Erythroblast (primary cell): ENCODE measurements at places on chromosomes 3 and 15.

DNA sequence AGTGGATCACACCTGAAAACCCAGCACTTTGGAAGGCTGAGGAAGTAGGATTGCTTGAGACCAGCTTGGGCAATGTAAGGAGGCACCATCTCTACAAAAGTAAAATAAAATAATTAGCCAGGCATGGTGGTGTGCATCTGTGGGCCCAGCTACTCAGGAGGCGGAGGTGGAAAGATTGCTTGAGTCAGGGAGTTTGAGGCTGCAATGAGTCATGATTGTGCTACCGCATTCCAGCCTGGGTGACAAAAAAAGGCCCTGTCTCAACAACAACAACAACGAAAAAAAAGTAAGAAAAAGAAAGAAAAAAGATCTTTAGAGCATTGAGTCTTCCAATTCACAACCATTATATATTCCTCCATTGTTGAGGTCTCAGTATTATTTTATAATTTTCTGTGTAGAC is 192.4 kb upstream of the DPH6 start:
- DNase-seq, result peak; percentile 3

DNA sequence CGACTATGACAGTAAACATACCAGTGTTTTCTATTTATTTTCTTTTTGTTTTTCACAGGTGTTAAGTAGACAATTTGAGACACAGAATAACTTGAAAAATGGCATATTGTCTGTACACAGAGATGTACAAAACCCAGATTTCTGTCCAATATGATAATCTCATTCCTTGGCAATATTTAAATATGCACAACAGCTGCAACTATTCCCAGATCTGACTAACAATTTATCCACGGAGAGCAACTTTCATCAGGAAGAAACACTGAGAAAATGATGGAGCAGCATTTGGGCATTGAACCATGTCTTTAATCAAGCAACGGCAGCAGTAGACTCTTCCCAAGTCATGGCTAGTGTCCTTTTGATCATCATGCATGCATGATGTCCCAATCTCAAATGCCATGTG is 452.6 kb downstream of the ZPLD1 start:
- DNase-seq, result no peak

DNA sequence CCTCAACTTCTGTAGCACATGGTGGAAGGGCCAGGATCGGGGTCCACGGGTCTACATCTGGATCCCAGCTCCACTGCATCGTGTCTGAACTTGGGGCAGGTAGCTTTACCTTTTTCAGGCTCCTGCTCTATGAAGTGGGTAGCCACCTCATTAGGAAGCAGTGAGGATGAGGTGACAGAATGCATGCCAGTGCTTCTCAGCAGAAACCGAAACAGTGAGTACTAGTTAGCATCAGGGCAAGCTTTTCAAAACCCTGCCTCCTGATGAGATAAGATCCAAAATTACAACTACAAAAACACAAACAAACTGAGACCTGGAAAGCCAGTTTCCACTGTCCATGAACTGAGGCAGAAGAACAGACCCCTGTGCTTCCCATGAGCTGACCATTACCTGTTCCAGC is 77.4 kb downstream of the ANXA2 start:
- no peak for DNase-seq

DNA sequence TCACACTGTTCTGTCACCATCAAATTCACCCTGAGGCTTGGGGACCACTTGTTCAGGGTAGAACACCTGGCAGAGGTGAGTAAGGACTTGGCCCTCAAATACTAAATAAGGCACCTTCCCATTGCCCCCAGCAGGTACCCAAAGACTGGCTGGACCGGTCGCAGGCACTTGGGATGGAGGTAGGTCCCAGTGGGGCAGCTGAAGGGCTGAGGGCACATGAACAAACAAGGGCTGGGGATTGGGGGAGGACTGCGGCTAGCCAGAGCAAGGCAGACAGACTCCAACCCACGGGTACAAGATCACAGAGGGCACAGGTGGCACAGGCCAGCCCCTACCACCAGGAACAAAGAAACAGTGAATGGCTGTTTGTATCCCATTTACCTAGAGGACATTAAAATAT is 1.9 kb downstream of the MRPS25 start:
- DNase-seq, result peak; percentile 11

GRCh38 chr15:34102175-34102925 is 467 bp downstream of the PGBD4 start:
- DNase-seq, result no peak

- no peak for DNase-seq
Measured at GRCh38 chr3:96182756-96183155, 631.6 kb upstream of the EPHA6 start.

GRCh38 chr3:14403619-14404155 is 1.3 kb downstream of the SLC6A6 start:
- no peak for DNase-seq

GRCh38 chr15:85010071-85010385 is 28.4 kb downstream of the PDE8A start:
- no peak for DNase-seq

- DNase-seq, result peak; percentile 32
Measured at GRCh38 chr15:63277893-63278456, 570 bp downstream of the APH1B start.

GRCh38 chr3:68458581-68458980 is 473.8 kb downstream of the TAFA4 start:
- DNase-seq, result no peak

GRCh38 chr3:177983320-177983719 is 552.9 kb upstream of the KCNMB2 start:
- no peak for DNase-seq

GRCh38 chr15:72464251-72464650 is 9.9 kb upstream of the ARIH1 start:
- no peak for DNase-seq

GRCh38 chr15:34437687-34438086 is at the start of gene GOLGA8A:
Gene GOLGA8A, minus strand, starts transcription at chr15:34437808. Its CDS starts 48,117 bp downstream, at chr15:34389691.
- peak; percentile 85 for DNase-seq

- no peak for DNase-seq
Measured at GRCh38 chr15:84904419-84904818, 20.0 kb downstream of the SLC28A1 start.

DNA sequence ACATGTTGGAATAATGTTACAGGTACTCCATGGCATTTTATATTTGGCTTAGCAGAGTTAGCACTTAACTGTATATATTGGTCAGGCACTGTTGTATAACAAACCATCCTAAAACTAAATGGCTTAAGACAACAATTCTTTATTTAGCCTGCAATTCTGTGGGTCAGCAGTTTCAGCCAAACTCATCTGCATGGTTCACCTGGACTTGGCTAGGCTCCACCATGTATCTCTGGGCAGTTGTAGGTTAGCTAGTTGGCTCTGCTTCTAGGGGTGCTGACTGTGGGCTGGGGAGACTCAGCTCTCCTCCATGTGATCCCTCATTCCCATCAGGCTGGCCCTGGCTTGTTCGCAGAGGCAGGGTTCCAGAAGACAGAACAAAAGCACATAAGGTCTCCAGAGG is 34.4 kb downstream of the RARB start:
- no peak for DNase-seq

- no peak for DNase-seq
Measured at GRCh38 chr15:57464480-57464879, 88.2 kb downstream of the CGNL1 start.

DNA sequence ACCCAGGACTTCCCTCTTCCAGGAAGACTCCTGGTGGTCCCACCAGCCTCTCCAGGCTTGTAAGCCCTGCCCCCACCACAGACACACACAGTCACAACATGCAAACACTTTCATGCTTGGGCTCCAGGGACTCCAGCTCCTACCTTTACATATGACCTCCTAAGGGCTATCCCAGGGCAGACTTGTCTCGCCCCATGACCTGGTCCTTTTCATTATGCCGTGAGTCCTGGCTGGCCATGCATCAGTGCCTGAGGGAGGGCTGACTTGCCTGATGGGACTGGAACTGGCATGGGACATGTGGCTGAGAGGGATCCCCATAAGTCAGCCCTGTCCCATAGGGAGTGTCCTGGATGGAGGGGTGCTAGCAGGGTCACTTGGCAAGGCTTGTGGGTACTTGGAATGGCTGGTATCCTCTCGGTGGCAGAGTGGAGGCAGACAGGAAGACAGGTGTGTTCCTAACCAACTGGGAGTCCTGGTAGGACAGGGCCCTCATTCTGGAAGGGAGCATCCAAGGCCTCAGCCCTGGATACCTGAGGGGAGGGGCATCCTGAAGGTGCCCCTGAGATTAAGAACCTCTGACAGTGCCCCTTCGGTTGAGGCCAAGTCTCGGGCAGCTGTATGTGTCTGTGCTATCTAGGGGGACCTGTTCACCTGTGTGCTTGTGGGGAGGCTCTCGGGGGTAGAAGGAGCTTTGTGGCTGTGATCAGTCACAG is 540 bp upstream of the HHATL start:
- no peak for DNase-seq

DNA sequence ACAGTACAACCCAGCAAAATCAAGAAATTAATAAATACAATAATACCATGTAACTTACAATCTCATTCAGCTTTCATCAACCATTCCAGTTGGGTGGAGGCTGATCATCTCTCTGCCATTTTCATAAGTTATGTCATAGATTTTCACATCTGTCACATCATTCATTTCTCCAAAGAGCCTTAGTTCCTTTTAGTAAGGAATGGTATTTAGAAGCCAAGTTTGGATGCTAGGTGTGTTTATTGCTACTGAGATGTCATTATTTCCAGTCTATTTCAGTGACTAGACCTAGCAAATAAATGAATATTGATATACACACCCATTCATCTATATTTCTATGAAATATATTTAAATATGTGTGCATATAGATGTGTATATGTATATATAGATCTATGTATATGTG is 2.7 kb upstream of the UBL7 start:
- DNase-seq, result no peak

DNA sequence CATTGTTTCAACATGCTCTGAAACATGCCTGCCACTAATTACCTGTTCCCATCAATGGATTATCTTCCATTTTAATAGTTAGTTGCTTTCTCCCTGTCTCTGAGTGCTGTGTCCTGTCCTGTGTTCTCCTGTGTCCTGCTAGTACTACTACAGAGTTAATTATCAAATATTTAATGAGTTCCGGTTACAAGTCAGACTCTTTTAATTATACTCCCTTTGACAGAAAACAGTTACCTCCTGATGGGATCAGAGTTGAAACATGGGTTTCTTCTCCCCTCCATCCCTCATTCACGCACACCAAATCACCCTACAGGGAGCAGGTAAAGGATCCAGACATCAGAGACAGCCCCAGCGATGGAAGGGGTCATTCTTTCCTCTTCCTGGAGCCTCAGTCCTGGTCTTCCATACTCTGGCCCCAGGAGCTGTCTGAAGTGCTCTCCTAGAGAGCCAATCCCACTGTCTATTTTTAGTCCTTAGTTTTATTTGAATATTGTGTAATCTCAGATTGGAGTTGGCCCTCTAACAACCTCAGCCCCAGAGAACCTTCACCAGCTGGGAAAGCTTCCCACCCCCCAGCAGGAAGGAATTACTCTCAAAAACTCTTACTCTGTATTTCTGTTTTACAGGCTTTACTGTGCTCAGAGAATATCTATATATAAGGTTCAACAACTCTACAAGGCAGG is 137.0 kb upstream of the C2CD4B start:
- DNase-seq, result no peak

DNA sequence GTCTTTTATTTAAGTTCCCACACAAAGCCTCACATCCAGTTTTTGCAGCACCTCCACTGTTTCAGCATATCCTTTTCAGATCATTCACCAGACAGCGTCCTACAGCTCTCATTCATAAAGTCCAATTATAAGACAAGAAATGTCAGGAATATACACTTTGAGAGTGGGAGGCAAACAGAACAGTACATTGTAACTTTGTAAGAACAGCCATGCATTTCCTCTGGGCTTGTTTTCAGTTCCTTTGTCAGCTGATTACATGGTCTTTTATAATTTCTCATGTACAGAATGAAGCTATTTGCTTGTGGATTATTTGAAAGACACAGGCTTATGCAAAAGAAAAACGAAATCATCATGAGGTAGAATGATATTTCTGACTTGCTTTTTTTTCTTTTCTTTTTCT is 85.7 kb downstream of the SOX2 start:
- DNase-seq, result no peak

DNA sequence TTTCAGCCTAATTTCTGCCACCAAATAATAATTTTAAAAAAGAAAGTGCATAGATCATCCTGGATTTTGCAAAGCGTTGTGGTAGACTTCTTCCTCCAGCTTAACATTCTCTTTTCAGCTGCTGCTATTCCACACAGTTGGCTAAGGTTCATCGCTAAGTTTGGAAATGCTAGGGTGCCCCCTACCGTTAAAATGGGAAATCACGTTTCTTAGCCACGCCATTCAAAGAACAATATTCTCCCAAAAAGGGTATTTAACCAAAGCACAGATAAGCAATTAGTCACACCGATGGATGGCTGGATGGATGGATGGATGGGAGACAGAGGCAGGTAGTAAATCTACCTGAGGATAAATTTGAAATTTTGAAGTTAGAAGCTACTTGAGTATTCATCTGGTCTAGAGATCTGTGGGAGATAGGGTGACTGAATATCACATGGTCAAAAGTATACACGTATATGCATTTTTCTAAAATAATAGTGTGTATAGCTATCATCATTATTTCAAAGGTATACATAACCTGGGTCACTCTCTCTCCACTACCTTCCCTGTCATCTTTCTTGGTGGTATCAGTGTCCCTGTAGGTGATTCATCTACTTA is 67.2 kb downstream of the EFHB start:
- DNase-seq, result peak; percentile 83

DNA sequence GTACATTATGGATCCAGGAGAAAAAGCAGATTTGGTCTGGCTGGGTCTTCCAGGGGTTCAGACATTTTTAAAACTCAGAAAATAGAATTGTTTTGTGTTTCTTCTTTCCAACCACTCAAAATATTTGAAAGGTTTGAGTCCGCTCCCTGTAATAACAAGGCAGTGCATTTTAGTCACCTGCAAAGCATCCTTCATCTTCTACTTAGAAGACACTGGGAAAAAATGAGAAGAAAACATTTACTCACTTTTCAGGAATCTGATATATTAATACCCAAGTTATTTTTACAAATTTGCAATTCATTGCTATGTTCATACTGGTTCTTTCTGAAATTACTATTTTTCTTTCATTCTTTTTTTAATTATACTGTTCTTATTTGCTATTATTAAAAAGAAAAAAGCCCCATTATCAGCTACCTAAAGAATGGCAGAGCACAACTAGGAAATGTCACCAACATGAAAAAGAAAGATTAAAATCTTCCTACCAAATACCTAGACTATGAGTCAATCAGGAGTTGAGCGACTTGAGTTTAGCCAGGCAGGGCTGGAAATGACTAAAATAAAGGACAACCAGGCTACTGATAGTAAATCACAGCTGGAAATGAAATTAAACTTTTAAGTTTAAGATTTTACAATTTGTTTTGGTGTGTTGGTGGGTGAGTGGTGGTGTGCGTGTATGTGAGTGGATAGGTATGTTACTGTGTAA is 280.3 kb upstream of the THBS1 start:
- DNase-seq, result no peak

- no peak for DNase-seq
Measured at GRCh38 chr3:181558870-181559269, 152.9 kb upstream of the SOX2 start.
